ENCODE measurements at places on chromosomes 13 and 19.
A peak's percentile ranks its signal among the peaks of the same experiment; 100 is the strongest.

DNA sequence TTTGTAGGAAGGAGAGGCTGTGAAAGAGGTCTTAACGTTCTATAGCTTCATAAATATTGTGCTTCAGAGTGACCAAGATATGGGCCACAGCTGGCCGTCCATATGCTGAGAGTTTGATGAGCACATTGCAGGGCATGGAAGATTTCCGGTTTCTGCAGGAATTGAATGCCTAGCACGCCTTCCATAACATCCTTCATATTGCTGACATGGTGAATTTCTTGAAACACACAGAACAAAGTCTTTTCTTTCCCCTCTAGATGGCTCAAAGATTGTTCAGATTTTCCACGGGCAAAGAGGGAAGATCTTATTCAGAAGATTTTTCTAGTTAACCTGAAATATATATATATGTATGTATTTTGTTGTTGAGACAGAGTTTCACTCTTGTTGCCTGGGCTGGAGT is 42.4 kb downstream of the ADGRE2 start:
- no peak overlapping the region for H3K4me3 ChIP-seq
- no peaks in the 10 kb centered on the region for H3K4me1 ChIP-seq
- no peak overlapping the region for H3K27ac ChIP-seq
- H3K36me3 ChIP-seq, result peaks cover 14% of the 10 kb centered on the region

DNA sequence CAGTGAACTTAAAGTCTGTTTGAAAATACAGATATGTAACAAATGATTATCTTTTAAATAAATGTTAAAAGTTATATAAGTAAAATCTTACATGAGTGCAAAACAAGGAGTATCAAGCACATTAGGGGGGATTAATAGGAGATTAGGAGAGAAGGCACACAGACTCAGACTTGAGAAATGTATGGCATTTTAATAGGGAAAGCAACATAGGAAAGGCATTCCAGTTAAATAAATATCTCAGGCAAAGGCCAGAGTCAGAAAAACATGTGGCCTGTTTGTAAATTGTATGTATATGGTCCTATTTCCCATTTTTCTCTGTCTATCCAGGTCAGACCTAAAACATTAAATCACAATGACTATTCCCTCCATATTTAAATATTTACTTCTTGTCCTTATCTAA is 462.7 kb downstream of the GPC6 start:
- H3K4me1 ChIP-seq, result no peaks in the 10 kb centered on the region
- H3K27me3 ChIP-seq, result no peaks in the 10 kb centered on the region
- no peak for DNase-seq
- H3K36me3 ChIP-seq, result no peaks in the 10 kb centered on the region
- H3K27ac ChIP-seq, result no peak overlapping the region

- no peaks in the 10 kb centered on the region for H3K4me1 ChIP-seq
- no peak for DNase-seq
- H3K4me3 ChIP-seq, result no peak overlapping the region
- H3K27me3 ChIP-seq, result no peaks in the 10 kb centered on the region
- H3K27ac ChIP-seq, result no peak overlapping the region
Observed at GRCh38 chr19:2252055-2252796, 3.1 kb downstream of the AMH start.

DNA sequence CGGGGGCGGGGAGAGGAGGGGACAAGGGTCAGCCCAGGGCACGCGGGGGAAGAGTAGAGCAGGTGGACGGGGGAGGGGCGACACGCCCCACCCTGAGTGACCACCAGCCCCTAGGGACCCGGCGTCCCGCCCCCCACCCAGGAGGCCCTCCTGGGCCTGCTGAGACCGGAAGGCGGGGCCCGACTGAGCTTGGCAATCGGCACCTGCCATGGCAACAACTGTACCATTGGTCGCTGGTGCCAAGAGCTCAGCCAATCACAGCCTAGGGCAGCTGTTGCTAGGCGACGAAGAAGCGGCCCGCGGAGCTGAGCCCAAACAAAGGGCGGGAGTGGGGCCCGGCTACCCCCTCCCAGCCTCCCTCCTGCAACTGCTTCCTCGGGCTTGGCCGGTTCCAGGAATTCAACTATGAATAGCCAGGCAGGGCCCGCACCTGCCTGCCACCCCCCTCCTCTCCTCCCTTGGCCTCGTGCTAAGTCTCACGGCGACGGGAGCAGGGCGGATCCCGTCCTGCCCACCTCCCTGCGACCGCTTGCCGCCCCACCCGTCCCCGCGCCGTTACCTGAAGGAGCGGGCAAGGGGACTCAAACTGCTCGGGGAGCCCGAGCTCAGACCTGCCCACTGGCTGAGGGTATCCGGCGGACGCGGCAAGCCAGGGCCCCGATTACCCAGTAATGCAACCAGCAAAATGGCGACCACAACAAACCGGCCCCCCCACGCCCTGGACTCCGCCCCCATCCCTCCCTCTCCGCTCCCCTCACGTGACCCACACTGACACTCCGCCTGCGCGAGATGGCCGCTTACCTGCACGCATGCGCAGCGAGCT is at the start of gene DYRK1B:
DYRK1B (minus strand) TSS at position 699 of the 823 bp plus-strand sequence. CDS start 2,295 bp downstream, outside the sequence.
- no peaks in the 10 kb centered on the region for H3K27me3 ChIP-seq
- H3K36me3 ChIP-seq, result peaks cover 86% of the 10 kb centered on the region
- H3K4me1 ChIP-seq, result peaks cover 15% of the 10 kb centered on the region
- H3K4me3 ChIP-seq, result peak within 1 kb of the TSS; percentile 51
- DNase-seq, result peak; percentile 96
- peak within 1 kb of the TSS; percentile 76 for H3K27ac ChIP-seq

GRCh38 chr13:94825507-94825906 is 113.2 kb upstream of the SOX21 start:
- no peak overlapping the region for H3K27ac ChIP-seq
- H3K27me3 ChIP-seq, result peaks cover 2% of the 10 kb centered on the region
- H3K4me1 ChIP-seq, result no peaks in the 10 kb centered on the region

- no peak overlapping the region for H3K27ac ChIP-seq
- no peak for DNase-seq
- H3K36me3 ChIP-seq, result no peaks in the 10 kb centered on the region
- H3K4me3 ChIP-seq, result no peak overlapping the region
- H3K4me1 ChIP-seq, result no peaks in the 10 kb centered on the region
Observed at GRCh38 chr13:93450761-93451160, 224.2 kb downstream of the GPC6 start.

- DNase-seq, result no peak
- no peak overlapping the region for H3K4me3 ChIP-seq
- no peaks in the 10 kb centered on the region for H3K36me3 ChIP-seq
- H3K27me3 ChIP-seq, result no peaks in the 10 kb centered on the region
Observed at GRCh38 chr13:60066226-60066625, 97.5 kb downstream of the DIAPH3 start.

- DNase-seq, result no peak
- H3K4me3 ChIP-seq, result no peak overlapping the region
- peaks cover 26% of the 10 kb centered on the region for H3K27me3 ChIP-seq
- no peaks in the 10 kb centered on the region for H3K36me3 ChIP-seq
- peaks cover 19% of the 10 kb centered on the region for H3K4me1 ChIP-seq
- H3K27ac ChIP-seq, result no peak overlapping the region
Observed at GRCh38 chr19:6712692-6713670, 7.5 kb downstream of the C3 start.

DNA sequence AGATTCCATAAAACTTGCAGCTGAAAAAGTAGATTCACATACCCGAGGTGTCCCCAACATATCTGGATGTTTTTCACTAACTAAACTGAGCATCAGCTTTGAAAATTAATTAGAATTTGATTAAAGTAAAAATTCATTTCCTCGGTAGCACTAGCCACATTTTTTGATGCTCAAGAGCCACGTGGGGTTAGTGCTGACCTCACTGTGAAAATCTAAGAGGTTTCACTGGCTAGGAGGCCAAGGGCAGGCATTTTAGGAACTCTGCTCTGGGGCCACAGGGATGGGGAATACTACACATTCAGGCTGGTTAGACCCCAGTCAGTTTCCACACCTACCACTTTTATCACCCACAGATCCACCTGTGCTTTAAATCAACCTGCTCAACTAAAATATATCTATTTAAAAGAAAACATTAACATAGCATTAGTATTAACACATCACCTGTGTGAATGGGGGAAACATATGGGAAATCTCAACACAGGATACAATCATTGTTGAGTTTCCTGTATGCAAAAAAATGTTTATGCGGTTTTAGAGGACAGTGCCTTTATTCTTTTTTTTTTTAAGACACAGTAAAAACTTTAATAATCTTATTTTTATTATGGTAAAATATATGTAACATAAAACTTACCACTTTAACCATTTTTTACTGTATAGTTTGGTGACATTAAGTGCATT is 45.5 kb downstream of the BRD4 start:
- peaks cover 15% of the 10 kb centered on the region for H3K36me3 ChIP-seq
- H3K4me1 ChIP-seq, result peaks cover 45% of the 10 kb centered on the region
- H3K4me3 ChIP-seq, result no peak overlapping the region
- no peak overlapping the region for H3K27ac ChIP-seq

- no peak overlapping the region for H3K4me3 ChIP-seq
- DNase-seq, result no peak
- H3K4me1 ChIP-seq, result no peaks in the 10 kb centered on the region
- no peaks in the 10 kb centered on the region for H3K27me3 ChIP-seq
- no peaks in the 10 kb centered on the region for H3K36me3 ChIP-seq
Observed at GRCh38 chr13:49814551-49815270, 22.2 kb upstream of the KPNA3 start.

GRCh38 chr19:38701455-38702063 is 42.7 kb downstream of the CAPN12 start:
- H3K27me3 ChIP-seq, result no peaks in the 10 kb centered on the region
- peaks cover 18% of the 10 kb centered on the region for H3K4me1 ChIP-seq
- no peak overlapping the region for H3K4me3 ChIP-seq
- H3K36me3 ChIP-seq, result peaks cover 93% of the 10 kb centered on the region

DNA sequence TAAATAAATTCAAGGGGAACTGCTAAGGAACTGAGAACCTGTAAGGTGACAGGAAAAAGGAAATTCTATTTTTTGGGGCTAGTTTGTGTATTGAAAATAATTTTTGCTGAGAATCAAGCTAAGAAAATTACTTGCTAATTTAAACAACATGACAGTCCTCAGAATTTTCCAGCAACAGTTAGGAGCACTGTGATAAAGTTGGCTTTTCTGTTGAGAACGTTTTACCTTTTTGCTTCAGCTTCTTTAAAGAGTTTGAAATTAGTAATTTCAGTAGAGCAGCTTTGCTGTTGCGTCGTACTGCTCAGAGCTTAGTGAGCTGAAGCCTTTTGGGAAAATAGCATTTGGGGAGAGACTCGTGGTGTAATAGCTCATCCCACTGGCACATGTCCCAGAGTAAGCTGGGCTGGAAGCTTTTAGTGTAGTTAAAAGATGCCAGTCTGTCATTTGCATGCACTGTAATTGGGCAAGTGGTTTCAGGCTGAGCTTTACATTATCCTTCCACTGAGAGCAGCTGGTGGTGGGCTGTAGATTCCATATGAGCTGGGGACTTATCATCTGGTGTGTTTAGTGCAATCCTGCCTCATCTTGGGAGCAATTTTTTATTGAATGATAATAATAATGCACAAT is 69.8 kb downstream of the LRCH1 start:
- H3K4me1 ChIP-seq, result no peaks in the 10 kb centered on the region
- H3K27ac ChIP-seq, result no peak overlapping the region
- no peak overlapping the region for H3K4me3 ChIP-seq
- no peaks in the 10 kb centered on the region for H3K36me3 ChIP-seq

DNA sequence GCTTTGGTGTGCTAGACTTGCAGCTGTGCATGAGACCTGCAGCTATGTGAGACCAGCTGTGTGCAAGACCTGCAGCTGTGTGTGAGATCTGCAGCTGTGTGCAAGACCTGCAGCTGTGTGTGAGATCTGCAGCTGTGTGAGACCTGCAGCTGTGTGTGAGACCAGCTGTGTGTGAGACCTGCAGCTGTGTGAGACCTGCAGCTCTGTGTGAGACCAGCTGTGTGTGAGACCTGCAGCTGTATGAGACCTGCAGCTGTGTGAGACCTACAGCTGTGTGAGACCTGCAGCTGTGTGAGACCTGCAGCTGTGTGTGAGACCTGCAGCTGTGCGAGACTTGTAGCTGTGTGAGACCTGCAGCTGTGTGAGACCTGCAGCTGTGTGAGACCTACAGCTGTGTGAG is 6.7 kb upstream of the DCUN1D2 start:
- no peak for DNase-seq
- no peak overlapping the region for H3K4me3 ChIP-seq
- H3K4me1 ChIP-seq, result peaks cover 11% of the 10 kb centered on the region
- no peaks in the 10 kb centered on the region for H3K27me3 ChIP-seq
- peaks cover 81% of the 10 kb centered on the region for H3K36me3 ChIP-seq

DNA sequence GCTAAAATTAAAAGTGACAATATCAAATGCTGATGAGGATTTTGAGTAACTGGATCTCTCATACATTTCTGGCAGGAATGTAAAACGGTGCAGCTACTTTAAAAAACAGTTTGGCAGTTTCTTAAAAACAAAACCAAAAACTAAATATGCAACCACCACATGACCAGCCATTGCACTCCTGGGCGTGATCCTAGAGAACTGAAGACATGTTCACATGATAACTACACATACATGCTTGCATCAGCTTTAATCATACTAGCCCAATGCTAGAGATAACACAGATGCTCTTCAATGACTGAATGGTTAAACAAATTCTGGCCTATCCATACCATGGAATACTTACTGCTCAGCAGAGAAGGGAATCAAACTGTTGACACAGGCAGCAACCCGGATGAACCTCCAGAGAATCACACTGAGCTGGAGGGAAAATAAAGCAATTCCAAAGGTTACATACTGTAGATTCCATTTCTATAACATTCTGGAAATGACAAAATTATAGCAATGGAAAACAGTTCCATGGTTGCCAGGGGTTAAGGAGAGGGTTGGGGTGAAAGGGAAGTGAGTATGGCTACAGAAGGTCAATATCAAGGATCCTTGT is 25.5 kb upstream of the NAXD start:
- no peak overlapping the region for H3K27ac ChIP-seq
- H3K4me3 ChIP-seq, result no peak overlapping the region
- H3K27me3 ChIP-seq, result no peaks in the 10 kb centered on the region
- peaks cover 4% of the 10 kb centered on the region for H3K4me1 ChIP-seq
- no peaks in the 10 kb centered on the region for H3K36me3 ChIP-seq

- no peaks in the 10 kb centered on the region for H3K36me3 ChIP-seq
- H3K4me1 ChIP-seq, result 0 out of 3 replicates have a peak, but pooled peaks cover 2% of the 10 kb centered on the region
- H3K4me3 ChIP-seq, result no peak overlapping the region
- H3K27ac ChIP-seq, result no peak overlapping the region
Observed at GRCh38 chr13:94703721-94704314, 8.5 kb downstream of the SOX21 start.

DNA sequence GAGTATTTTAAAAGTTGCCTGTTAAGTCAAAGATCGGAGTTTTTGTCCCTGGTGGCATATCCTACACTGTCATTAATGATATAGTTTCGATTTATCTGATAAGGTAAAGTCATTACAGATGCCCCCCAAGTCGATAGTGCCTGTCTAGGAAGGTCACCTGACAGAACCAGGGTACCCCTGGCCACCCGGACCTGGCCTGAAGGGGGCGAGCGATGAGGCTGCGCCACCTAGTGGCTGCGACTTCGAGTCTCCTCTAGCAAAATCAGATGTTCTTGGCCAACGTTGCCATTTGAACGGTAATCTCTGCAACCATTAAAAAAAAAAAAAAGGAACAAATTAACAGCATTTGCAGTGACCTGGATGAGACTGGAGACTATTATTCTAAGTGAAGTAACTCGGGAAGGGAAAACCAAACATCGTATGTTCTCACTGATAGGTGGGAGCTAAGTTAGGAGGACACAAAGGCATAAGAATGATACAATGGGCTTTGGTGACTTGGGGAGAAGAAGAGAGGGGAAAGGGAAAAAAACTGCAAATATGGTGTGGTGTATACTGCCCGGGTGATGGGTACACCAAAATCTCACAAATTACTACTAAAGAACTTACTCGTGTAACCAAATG is 565.1 kb downstream of the LIG4 start:
- H3K4me1 ChIP-seq, result no peaks in the 10 kb centered on the region
- peak; percentile 7 for DNase-seq
- H3K36me3 ChIP-seq, result no peaks in the 10 kb centered on the region
- no peaks in the 10 kb centered on the region for H3K27me3 ChIP-seq
- no peak overlapping the region for H3K27ac ChIP-seq
- H3K4me3 ChIP-seq, result no peak overlapping the region

- H3K4me3 ChIP-seq, result no peak overlapping the region
- no peak for DNase-seq
- no peaks in the 10 kb centered on the region for H3K36me3 ChIP-seq
- H3K27ac ChIP-seq, result no peak overlapping the region
Observed at GRCh38 chr19:6187374-6187773, 51.9 kb downstream of the ACSBG2 start.
